CD4-positive, alpha-beta memory T cell (primary cell): ENCODE measurements at places on chromosomes 6 and 20.

DNA sequence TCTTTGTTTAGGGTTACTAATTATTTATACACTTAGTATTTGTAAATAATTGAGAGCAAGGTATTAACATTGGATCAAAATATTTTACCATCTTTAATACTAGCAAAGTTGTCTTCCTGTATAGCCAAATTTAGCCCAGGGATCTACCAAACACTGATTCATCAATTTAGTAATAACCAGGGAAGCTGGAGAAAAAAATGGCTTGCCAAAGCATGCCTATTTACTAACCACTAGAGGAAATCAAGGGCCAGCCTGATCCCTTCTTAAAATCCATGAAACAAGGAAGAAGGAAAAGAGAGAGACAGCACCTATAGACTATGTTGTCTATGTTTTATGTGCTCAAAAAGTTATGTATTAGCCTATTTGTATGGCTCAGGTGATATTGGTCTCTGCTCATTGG, 450.3 kb upstream of the GJE1 start:
- no peak for DNase-seq

DNA sequence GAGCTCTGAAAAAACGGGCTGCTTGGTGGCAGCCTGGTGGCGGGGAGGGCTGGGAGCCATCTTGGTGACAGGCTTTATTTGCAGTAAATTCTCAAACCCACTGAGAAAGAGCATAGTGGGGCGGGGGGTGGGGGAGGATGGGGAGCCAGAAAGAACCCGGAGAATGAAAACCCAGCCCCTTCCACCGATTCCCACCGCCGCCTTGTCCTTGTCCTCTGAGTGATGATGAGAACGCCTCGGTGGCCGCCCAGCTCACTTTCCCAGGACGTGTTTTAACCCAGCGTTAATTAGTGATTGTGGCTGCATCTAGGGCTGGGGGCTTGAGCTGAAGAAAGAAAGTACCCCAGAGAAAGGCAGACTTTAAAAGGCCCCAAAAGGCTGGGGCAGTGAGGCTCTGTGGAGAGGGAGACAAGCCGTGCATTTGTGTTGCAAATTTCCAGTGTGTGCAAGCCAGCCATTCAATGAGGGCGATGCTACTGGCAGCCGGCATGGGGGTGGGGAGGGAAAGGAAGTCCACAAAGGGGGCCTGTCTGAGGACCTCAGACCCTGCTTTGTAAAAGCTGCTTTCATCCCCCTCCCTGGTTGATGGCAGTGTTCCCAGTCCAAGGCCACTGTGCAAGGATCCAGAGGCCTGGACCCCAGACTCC, 6.2 kb upstream of the GHRH start:
- DNase-seq: no peak

DNA sequence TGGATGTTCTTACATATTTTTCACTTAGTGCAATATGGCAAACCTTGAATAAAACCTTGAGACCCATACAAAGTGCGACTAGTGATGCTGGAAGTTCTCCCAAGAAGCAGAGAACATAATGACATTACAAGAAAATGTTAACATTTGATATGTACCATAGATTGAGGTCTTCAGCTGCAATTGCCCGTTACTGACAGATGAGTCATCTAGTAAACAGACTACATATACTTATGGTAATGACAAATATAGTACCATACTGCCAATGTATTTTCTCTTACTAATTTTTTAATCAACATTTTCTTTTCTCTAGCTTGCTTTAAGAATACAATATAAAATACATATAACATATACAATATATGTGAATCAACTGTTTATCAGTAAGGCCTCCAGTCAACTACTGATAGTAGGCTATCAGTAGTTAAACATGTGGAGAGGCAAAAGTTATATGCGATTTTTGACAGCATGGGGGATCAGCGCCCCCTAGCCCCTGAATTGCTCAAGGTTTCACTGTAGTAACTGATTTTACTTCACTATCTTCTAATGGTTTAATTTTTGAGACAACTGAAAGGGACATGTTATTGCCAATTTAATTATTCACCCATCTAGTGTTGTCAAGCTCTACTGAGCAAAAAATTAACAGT, 166.7 kb upstream of the ADGRB3 start:
- DNase-seq: no peak

DNA sequence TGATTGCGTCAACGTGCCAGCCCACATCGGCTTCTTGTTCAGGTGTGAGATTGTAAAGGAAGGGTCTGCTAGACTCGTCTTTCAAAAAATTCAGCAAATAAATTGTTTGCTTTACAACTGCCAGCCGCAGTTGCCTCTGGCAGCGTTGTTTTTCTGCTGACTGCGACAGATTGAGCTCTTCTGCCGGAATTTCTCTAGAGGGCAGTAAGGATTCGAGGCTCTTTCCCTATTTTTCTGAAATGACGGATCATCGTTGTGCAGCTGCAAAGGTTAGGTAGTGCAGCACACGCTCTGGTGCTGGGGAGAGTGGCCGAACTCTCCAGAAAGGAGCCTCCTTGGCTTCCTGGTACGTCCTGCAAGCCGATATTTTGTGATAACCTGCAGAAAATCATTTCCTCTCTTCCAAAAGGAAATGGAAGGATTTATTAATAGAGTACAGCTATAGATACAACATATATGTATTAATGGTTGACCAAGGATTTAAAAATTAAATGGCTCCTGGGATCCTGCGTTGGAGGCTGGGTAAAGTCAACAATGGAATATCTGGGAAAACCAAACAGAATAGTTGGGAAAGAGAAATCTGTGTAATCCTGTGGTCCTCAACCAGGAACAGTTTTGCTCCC, 121.9 kb upstream of the ZFP64 start:
- no peak for DNase-seq

DNA sequence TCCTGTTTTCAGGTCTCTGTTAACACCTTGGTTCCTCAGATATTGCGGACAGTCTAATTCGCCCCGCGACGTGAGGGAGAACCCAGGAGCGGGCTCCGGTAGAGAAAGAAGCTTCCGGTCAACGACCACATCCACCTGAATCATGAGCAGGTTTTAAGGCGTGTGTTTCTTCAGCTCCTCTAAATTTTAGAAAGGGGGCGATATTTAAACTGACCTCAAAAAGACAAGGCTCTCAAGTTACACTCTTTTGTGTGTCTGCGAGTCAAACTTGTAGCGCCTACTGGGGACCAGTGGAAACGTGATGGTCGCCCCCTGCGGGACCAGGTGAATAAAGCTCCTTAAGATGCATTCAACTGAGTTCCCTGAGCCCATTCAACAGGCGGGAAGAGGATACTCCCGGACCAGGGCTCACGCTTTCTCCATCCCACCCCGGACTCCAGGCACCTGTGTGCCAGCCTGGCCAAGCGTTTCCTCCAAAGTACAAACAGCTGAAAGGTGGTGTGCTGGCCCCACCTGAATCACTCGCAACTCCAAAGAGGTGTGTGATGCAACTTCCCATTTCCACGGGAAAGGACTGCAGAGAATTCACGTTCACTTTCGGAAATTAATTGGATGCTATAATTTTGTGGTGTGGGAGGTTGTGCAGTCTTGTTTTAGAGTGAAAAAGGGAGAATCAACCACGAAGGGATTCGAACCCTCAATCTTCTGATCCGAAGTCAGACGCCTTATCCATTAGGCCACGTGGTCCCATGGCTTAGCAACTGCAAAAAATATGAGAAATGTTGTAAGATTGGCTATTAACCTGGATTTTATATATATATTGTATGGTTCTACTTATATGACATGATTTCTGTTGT, 17.0 kb downstream of the GPX5 start:
- peak; percentile 56 for DNase-seq

DNA sequence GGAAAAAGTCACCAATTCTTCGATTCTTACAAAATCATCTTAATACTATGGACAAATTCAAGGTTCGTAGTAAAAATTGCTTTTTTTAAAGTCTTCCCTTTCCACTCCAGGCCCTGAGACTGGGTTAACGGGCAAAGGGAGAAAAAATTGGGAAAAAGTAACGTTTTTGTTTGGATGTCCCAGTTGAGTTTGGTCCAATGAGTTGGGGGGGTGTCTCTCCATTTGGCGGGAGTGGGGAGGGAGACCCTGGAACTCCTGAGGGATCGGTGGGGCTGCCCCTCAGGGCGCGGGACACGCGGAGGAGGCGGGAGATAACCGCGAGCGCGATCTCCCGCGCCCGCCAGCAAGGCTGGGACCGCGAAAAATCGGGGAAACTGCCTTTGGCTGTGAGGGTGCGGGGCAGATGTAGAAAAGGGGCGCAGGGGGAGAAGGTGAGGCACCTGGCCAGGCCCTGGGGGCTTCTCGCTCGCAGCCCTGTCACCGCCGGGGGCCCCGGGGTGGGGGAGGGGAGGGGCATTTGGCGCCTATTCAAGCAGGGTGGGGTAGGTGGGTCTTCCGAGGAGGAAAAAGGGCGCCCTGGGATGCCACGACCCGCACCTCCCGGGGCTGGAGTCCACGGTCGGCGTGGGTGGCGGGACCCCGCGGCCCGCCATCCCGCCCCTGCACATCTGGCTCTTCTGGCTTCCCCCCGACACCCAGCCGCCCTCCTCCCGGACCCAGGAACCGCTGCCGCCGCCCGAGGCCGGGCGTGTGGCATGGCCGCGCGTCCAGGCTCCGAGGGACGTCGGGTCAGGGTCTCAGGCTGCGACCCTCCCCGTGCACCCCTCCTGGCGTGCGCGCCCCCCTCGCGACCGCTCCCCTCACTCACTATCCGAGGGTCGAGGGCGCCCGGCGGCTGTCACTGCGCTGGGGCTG, 595 bp downstream of the FBXO5 start:
- DNase-seq: peak; percentile 50

DNA sequence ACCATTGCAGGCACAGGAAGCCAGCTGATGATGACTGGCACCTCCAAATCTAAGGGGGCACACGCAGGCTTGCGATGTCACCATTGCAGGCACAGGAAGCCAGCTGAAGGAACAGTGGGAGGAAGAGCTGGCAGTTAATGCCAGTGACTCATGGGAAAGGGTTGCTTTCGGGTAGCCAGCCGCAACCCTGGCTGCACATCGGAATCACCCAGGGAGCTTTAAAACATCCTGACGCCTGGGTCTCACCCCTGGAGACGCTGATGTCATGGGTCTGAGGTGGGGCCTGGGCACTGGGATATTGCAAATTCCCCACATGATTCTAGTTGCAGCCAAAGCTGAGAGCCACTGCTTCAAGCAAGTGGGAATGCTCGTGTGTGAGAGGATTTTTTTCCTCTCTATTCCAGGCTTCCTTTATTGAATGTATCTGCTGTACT, 16.1 kb upstream of the CCN6 start:
- no peak for DNase-seq

DNA sequence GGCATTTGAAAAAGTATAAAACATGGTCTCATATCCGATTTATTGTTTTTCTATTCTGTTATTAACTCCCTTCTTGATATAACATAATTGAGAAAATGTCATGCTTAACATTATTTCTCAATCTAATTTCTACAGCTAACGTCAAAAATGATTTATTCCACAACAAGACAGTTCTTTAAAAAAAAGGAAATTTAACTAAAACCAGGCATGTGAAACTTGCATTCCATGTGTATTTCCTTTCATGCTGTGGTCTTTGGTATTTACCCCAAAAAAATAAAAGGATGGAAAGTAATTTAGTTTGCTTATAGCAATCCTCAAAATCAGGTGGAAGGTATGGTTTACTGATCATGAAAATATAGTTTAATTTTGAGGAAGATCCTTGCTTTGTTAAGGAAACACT, 142.8 kb downstream of the COL21A1 start:
- no peak for DNase-seq

- DNase-seq: no peak
Measured at GRCh38 chr6:152979116-152979515, 3.7 kb downstream of the FBXO5 start.

DNA sequence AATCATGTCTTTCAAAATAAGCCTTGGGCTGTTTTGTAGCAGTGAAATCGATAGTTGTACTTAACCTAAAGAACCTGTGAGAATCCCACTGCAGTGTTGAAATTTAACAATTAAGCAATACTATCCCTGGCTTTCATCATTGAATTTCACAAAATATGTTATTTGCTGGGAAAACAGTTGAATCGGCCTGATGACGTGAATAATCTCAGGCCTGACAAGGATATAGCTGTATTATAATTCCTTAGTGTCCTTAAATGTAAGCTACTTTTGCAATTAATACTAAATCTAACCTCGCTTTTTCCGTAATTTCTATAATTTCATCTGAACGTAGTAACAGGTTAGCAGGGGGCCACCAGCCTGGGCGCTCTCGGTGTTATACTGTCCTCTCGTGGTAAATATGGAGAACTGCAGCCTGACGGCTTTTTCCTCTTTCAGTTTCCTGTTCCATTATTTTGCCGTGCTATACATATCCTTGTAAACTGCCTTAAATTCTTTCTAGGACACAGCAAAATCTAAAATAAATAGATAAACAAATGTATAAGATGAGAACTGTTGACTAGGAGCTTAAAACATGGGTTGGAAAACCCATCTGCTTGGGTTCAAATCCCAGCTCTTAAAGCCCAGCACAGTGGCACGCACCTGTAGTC, 24.0 kb downstream of the MTFR2 start:
- peak; percentile 55 for DNase-seq

GRCh38 chr6:2630359-2630758, 120.4 kb downstream of the MYLK4 start:
- DNase-seq: peak; percentile 19

DNA sequence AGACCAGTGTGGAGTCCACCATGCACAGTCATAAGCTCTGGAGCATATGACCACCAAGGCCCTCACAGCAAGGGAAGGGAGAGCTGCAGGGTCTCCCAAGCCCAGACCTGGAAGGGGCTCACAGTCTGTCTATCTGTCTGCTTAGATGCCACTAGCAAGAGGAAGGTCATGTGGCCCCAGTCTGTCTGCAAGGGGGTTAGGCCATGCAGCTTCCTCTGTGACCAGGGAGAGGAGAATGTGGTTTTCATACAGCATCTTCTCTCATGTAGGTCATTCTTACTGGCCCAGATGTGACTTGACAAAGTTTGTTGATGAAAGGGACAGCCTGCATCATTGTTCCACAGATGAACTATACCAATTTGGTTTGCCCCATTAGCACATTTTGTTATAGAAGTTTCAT, 260.8 kb downstream of the FARS2 start:
- no peak for DNase-seq

DNA sequence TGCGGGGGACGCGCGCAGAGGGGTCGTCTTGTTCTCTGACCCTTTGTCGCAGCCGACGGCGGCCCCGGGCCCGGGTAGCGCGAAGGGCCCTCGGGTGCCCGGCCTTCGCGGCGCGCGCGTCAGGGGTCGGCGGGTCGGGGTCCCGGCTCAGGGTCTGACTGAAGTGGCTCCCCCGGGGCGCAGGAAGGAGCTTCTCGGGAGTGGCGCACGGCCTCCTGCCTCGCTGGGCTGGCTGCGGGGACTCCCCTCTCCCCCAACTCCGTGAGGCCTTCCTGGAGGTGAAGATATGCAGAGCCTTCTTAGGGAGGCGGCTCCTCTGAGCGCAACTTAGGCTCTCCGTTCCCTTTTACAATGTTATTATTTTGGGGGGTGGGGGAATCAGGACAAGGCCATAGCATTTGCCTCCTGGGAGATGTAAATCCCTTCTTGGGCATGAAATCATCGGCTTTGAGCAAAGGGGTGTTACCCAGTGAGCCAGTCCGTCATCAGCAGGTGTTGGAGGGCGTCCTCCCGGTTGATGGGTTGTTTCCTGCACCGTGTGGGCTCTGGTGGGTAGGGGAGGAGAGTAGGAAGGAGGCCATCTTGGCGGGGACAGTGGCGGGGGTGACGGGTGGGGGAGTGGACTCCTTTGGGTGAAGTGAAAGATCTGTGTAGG, 523 bp downstream of the CDS2 start:
- DNase-seq: peak; percentile 91
